ENCODE measurements at places on chromosomes 16 and 17. TPM values are rescaled to one million over a fixed set of nuclear protein-coding genes. Genes with fewer than 3 reads are reported as not detected.
A peak's percentile ranks its signal among the peaks of the same experiment; 100 is the strongest.

TP53TG3D gene
- 2.2 TPM for total RNA-seq

GRCh38 chr17:7113273-7114071, 1.1 kb downstream of the ASGR2 start:
- no peak for DNase-seq

DNA sequence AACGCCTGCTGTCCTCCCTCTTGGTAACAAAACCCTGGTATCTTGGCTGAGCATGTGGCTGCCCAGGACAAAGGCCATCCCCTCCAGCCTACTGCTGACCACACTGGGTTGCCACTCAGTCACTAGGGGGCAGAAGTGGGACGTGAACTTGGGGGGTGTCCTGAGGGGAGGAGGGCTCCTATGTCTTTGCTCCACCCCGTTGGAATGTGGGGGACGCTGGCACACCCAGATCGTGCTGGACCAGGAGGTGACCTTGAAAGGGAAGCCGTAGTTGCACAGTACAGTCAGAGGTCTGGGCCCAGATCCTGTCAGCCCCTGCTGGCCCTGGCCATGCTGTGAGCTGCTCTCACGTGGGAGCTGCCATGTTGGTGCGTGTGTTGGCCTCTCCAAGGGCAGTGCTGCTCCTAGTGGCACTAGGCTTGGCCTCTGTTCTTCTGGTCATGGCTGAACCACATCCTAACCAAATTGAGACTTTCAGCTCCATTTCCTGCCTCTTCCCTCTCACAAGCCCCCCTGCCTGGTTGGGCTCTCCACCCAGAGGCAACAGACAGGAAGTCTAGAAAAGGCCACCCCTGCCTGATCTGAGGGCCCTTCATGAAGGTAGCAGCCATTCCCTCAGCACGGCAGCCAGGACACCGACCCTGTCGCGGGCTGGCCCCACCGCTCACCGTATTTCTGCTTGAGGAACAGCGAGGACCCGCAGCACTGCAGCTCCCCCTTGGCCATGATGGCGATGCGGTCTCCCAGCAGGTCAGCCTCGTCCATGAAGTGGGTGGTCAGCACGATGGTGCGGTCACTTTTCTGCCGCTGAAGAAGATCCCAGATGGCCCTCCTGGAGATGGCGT, 29.0 kb upstream of the RNPS1 start:
- DNase-seq = peak; percentile 56

CACNG4 gene
- total RNA-seq = not detected

- peak; percentile 49 for DNase-seq
These were observed 4.6 kb downstream of the INPP5K start for GRCh38 chr17:1511756-1512321.

RHBDF2 gene
- 22.6 TPM for total RNA-seq

AURKB gene
- total RNA-seq = 97.8 TPM

Data from RPMI7951 (cell line).